NCI-H187 (cell line): ENCODE measurements at places on chromosomes 5 and 9.

GRCh38 chr5:12911156-12911555 is 1006.9 kb upstream of the CTNND2 start:
- no peak for DNase-seq

- DNase-seq = no peak
Measured at GRCh38 chr9:36142510-36143244, 6.1 kb downstream of the GLIPR2 start.

DNA sequence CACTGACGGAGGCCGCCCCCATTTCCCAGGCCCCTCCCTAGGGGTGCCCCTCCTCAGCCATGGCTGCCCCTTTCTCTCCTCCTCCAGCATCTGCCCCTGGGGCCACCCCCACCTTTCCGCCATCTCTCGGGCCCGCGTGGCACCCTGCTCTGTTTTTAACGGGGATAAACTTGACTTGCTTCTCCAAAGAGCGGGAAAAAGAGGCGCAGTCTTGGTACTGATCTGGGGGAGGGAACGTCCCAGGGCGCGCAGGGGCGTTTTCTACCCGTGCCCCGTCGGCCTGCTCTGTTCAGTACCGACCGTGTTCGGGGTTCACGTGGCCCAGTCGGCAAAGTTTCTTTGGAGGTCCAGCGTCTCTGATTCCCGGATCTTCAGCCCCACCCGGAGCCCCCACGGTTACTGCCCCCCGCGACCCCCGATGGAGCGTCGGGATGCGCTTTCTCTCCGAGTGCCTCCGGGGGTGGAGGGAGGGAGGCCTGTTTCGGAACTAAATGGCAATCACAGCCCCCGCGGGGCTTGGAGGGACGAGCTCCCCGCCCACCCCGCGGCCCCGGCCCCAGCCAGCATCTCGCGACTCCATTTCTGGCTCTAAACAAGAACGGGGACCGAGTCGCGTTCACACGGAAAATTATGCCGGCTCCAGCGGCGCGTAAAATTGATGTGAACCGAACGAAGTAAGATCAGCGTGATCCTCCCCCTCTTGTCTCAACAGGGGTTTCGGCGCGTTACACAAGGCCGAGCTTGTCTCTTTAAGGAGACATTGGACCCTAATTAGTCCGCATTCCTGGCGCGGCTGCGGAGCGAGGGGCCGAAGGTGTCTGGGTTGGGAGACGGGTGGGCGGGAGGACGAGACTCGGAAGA is 1.1 kb upstream of the TLE4 start:
- no peak for DNase-seq

GRCh38 chr5:78593465-78593864 is 55.1 kb downstream of the LHFPL2 start:
- no peak for DNase-seq

- no peak for DNase-seq
Measured at GRCh38 chr5:135476615-135477581, 24.7 kb upstream of the TIFAB start.

DNA sequence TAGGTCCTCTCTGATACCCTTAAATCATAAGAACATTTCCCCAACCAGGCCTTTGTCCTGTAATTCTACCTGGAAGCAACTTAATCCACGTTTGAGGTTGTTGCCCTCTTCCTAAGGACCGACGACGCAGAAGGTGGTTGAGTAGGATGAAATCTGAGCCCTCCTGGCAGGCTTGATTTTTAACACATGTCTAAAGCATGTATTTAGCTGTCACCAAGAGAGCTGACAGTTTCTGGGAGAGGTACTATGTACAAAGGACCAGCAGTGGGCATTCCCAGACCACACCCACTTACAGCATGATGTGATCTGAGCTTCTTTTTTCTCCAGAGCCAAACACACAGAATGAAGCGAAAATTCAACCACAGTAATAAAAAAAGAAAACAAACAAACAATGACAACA is 260.9 kb downstream of the SH3GL2 start:
- no peak for DNase-seq

GRCh38 chr5:150206098-150206778 is 16.4 kb downstream of the SLC6A7 start:
- no peak for DNase-seq

- DNase-seq = no peak
Measured at GRCh38 chr9:2158766-2159430, 143.8 kb downstream of the SMARCA2 start.

- DNase-seq = no peak
Measured at GRCh38 chr5:114118511-114118910, 243.4 kb upstream of the KCNN2 start.

DNA sequence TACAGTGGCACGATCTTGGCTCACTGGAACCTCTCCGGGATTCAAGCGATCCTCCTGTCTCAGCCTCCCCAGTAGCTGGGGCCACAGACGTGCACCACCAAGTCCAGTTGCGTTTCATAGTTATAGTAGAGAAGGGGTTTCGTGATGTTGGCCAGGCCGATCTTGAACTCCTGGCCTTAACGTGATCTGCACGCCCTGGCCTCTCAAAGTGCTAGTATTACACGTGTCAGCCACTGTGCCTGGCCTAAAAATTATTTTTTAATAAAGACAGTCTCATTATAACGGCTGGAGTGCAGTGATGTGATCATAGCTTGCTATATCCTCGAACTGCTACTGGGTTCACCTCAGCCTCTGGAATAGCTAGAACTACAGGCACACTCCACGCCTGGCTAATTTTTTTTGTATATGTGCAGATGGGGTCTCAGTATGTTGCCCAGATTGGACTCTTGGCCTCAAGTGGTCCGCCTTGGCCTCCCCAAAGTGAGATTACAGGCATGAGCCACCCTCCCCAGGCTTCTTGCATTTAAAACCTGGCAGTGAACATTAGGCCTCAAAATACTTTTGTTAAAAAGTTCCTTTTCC is 4.4 kb downstream of the NPM1 start:
- no peak for DNase-seq

DNA sequence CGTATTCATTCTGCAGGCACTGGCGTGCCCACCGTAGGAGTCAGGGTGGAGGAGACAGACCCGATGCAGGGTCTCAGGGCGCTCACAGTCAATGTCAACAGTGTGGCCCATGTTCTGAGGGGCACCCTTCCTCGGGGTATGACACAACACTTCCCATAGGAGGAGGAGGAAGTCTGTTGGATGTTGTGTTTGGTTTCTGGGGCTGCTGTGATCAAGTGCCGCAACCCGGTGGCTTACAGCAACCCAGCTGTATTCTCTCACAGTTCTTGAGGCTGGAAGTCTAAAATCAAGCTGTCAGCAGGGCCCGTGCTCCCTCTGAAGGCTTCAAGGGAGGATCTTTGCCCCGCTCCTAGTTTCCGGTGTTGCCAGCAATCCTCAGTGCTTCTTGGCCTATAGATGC is 5.6 kb upstream of the HNRNPAB start:
- no peak for DNase-seq

GRCh38 chr5:2761921-2762488 is 10.5 kb upstream of the IRX2 start:
- DNase-seq = no peak

- DNase-seq = no peak
Measured at GRCh38 chr9:110015759-110016158, 192.2 kb downstream of the C9orf152 start.

DNA sequence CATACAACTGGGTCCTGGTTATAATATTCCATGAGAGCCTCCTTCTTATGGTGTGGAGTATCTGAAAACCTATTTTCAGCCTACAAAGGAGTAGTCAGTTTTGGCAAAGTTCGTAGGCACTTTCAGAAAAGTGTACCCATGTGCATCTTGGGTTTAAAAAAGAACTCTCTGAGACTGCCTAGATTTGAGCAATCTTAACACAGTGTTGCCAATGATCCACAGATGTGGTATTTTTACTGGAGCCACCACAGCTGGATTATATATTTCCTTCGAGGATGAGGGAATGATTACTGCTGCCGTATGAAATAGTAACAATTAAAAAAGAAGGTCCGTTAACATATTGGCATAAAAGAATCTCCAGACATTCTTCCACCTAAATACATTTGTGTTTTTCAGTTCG is 1.1 kb downstream of the PALM2AKAP2 start:
- no peak for DNase-seq

- DNase-seq = no peak
Measured at GRCh38 chr5:54547711-54548250, 30.2 kb downstream of the SNX18 start.

- no peak for DNase-seq
Measured at GRCh38 chr9:70031141-70031545, 12.5 kb upstream of the MAMDC2 start.

DNA sequence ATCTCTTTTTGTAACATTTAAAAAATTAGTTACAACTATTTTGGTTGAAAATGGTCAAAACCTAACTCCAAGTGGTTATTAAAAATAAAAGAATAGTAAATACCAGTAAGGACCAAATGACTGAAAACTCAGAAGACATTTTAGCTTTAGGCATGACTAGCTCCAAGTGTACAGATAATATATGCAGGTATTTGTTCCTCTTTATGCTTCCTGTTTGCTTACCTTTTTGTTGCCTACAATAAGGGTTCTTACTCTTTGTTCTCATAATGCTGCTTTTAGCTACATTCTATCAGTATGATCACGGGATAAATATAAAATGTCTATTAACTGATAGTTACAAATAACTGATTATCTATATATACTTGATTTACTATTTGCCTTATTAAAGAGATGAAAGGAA is 259.6 kb downstream of the CDH12 start:
- no peak for DNase-seq

DNA sequence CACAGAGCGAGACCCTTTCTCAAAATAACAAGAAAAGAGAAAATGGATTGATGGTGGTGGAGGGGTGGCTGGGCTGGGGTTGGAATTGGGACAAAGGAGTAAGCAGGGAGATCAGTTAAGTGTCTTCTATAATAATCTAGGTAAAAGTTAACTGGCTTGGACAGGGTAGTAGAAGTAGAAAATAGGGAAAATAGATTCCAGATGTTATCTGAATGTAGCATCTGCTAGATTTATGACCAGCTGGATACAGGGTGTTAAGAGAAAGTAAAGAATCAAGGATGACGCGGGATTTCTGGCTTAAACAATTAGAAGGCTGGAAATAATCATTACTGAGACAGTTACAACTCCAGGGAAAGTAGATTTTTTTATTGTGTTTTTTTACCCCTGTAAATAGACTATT is 13.0 kb downstream of the PPP6C start:
- DNase-seq = no peak

DNA sequence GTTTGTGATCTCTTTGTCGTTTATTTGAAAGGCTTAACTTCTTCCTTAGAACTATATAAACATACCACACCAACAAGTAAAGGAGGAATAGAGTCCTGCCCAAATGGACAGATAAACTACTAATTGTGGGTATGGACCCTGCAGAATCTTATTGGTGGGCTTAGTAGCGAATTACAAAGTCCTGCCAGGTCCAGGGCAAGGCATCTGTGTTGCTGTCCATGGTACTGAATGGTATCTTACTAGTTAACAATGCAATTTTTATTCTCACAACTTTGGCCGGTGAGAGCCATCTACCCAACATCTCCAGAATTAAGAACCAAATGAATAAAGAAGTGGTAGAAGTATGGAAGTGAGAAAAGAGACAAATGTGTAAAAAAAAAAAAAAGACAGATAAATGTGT is 1782.4 kb upstream of the WWC1 start:
- no peak for DNase-seq

- no peak for DNase-seq
Measured at GRCh38 chr5:176400382-176401156, 12.0 kb downstream of the HIGD2A start.

DNA sequence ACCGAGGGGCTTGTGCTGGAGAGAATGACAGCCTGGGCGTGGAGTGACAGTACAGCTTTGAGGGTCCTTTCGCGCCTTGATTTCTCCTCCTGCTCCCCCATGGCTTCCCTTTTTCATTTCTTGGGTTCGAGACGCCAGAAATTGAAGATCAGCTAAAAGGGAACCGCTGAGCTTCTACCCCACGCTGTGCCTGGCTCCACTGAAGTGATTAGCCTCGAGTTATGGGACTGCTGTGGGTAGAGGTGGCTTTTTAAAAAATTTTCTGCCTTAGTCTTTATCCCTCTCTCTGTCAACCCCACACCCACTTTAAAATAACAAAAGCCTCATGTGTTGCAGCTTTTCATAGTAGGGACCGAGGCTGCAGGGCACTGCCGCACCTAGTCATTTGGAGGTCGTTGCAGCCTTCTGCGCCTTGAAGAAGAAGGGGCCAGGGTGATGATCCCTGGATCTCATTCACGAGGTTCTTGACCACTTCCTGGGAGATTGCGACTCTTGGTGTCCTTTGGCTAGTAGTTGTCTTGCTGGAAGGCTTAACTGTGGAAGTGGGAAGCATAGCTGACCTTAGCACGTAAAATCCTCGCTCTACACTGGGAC is 603 bp downstream of the PPIP5K2 start:
- DNase-seq = no peak

GRCh38 chr5:56499491-56499890 is 266.4 kb upstream of the ANKRD55 start:
- no peak for DNase-seq

- no peak for DNase-seq
Measured at GRCh38 chr5:179774442-179774841, 19.3 kb upstream of the LTC4S start.

DNA sequence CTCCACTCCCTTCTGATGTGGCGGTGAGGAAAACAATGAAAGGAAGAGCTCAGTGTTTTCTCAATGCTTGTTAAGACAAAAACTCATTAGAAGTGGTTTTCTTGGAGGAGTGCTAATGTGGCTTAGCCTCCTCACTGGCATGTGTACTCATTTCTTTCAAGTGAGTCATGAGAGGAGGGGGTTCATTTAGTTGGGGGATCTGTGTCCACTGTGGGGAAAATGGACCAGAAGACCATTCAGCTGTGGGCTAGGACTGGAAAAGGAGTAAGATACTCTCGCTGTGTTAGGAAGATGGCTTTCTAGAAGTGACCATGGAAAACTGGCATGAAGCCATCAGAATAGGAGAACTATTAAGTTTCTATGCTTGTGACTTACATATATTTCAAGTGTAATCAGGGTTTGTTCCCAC is 23.5 kb downstream of the KLF9 start:
- no peak for DNase-seq

- no peak for DNase-seq
Measured at GRCh38 chr9:10274175-10274574, 338.6 kb downstream of the PTPRD start.

GRCh38 chr5:177443144-177443983 is 3.2 kb upstream of the PRR7 start:
- DNase-seq = no peak

GRCh38 chr5:117761186-117761585 is 1186.6 kb upstream of the SEMA6A start:
- no peak for DNase-seq

- no peak for DNase-seq
Measured at GRCh38 chr5:83955916-83956315, 235.3 kb upstream of the HAPLN1 start.

DNA sequence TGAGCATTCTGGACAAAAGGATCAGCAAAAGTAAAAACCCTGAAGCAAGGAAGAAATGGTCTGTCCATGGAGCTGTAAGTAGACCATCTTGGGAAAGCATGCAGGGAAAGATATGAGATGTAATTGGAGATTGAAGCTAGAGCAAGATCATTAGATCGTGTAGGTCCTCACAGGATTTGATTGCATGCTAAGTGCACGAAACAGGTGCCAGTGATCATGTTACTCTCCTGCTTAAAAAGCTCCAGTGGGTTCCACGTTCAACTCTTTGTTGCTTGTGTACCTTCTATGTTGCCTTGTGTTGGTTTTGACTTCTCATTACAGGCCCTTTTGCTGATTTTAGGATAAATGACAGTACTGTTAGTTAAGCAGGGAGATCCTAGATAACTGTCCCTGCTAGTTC is 442.0 kb downstream of the DMRT2 start:
- no peak for DNase-seq

- DNase-seq = no peak
Measured at GRCh38 chr9:116587919-116588318, 99.2 kb upstream of the TRIM32 start.
